ENCODE measurements at places on chromosomes 3 and 15.

- DNase-seq, result no peak
Observed at GRCh38 chr15:48963524-48964113, at the start of gene SHC4. SHC4 (minus strand) TSS chr15:48963919; CDS start chr15:48963015, 904 bp downstream.

DNA sequence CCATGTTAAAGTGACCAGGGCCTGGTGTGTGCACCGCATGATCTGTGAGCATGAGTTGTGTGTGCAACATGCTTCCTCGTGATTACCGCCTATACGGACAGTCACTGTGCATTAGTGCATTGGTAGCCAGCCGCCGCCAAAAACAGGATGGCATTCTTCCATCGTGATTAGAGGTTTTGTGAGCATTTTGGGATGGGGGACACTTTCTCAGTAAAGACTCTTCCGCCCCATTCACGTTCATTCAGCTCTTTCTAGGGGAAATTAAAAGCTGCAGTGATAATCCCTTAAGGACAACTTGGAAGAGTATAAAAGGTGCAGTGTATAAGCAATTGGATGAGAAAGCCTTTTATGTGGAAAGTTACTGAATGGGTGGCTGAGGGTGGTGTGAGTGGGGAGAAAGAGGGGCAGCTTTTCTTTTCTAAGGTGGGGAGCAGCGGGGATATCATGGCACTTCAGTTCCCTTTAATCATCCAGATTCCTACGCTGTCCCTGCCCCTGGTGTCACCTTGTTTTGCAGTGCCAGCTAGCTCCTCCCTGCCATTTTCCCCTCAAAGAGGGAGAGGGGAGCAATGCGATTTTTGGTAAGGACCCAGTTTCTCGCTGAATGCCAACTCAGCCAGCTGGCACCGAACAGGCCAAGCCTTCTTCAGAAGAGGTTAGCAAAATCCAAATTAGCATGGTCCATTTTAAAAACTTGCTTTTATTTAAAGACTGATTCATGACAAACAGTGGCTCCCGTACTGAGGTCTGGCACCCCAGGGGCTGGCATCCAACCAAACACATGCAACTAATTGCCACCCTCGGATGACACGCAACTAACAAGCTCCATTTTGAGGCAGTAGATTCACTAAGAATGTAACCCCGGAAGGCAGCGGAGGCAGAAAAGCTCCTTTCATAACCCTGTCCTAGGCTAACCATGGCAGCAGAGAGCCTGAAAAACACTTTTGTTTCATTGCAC, 447.8 kb downstream of the FHIT start:
- no peak for DNase-seq

DNA sequence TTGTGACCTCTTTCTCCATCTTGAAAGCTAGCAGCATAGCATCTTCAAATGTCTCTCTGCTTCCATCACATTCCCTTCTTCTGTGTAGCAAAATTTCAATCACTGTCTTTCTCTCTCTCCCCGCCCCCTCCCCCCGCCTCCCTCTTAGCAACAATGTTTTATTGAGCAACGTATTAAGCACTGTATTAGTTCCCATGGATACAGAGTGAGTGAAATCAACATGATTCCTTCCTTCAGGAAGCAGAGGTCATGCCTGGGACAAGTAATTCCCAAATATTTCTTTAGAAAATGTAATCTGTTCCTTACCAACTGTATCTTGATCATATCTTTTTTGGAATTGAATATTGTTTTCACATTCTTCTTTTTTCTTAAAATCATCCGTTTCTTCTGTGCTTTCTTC, 373.7 kb upstream of the NECTIN3 start:
- DNase-seq, result no peak

GRCh38 chr3:186933816-186934215, 3.5 kb downstream of the ST6GAL1 start:
- no peak for DNase-seq

DNA sequence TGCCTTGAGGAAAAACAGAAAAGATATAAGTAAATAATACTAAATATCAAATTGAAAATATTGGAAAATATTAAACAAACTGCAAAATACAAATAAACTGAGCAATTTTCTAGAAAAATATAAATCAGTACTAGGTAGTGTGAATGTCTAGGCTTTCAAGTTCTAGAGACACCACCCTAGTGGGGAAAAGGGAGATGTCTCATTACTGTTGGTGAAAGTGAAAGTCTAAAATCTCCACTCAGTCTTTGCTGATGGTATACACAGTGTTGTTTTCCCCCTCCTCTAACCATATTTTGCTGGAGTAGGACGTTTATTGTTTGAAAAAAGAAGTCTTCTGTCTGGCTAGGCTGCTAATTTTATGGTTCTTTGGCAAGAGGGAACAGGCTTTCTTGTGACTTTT, 1368.9 kb downstream of the OTOL1 start:
- no peak for DNase-seq

GRCh38 chr3:22684739-22685138, 518.4 kb upstream of the UBE2E2 start:
- DNase-seq, result no peak

DNA sequence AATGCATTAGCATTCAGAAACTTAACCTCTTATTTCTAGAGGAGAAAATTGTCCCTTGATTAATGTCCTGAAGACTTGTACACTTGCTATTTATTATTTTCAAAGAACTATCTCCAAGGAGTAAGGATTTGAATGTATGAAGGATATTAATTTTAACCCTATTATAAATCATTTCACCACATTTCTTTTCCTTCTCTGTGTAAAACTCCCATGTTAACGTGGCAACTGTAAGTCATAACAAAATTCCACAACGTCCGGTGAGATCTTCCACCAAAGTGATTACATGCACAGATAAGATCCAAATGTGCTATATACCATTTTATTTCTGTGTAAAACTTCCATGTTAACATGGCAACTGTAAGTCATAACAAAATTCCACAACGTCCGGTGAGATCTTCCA, 229.1 kb upstream of the ARHGEF26 start:
- DNase-seq, result no peak

- DNase-seq, result no peak
Observed at GRCh38 chr15:63291507-63291906, 14.1 kb downstream of the APH1B start.

DNA sequence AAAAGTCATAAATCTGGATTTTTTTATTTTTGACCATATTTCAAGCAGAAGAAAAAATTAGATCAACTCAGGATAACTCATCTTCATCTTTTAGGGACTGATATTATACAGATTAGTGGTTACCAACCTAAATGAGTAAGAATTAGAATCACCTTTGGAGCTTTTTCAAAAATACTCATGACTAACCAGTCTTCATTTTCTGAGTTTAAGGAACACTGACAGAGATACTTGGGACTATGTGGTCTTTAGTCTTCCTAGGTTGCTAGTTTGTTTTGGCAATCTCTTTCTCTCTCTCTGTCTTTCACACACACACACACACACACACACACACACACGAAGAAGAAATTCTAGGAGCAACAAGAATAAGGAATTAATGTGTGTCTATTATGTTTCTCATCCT, 50.1 kb downstream of the TMOD3 start:
- no peak for DNase-seq

DNA sequence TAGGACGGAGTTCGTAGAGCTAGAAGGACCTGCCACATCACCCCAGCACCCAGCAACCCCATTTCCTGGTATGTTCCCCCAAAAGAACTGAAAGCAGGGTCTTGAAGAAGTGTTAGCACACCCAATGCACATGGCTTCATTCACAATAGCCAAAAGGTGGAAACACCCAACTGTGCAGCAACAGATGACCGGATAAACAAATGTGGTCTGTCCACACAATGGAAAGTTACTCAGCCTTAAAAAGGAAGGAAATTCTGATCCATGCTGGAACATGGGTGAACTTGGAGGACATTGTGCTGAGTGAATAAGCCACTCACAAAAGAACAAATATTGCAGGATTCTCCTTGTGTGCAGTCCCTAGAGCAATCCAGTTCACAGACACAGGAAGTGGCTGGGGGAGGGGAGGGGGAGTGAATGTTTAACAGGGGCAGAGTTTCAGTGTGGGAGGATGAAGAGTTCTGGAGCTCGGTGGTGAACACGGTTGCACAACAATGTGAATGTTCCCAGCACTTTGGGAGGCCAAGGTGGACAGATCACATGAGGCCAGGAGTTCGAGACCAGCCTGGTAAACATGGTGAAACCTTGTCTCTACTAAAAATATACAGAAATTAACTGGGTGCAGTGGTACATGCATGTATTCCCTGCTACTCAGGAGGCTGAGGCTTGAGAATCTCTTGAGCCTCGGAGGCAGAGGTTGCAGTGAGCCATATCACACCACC, 157.5 kb downstream of the NUP210 start:
- no peak for DNase-seq

DNA sequence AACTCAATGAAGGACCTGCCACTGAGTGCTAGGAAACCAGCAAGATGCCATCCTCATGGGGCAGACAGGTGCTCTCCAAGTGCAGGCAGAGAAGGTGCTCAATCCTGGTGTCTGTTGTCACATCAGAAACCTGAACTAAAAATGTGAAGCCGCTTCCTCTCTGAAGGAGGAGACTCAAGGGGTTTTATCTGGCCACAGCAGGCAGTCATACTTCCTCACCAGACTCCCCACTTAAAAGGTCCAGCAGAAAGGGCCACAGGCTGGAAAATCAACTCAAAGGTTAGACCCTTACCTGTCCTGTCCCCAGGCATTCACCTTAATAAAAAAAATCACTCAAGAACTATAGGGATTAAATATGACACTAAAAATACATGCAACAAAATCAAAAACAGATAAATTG, 4.8 kb downstream of the CCDC12 start:
- no peak for DNase-seq

GRCh38 chr3:112681822-112682325, 40.9 kb upstream of the CCDC80 start:
- no peak for DNase-seq

DNA sequence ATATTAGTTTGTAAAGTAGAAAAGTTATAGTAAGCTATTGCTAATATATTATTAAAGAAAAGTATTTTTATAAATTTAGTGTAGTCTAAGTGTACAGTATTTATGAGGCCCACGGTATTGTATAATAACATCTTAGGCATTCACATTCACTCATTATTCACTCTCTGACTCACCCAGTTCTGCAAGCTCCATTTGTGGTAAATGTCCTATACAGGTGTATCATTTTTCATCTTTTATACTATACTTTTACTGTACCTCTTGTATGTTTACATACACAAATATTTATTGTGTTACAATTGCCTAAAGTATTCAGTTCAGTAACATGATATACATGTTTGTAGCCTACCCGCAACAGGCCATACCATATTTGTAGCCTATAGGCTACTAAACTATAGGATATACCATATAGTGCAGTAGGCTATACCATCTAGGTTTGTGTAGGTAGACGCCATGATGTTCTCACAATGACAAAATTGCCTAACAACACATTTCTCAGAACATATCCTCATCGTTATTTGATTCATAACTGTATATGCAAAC, 246.8 kb upstream of the ALCAM start:
- no peak for DNase-seq
